ENCODE measurements at places on chromosomes 2 and 18. TPM values are rescaled to one million over a fixed set of nuclear protein-coding genes. Genes with fewer than 3 reads are reported as not detected.

Gene VWC2L
- under 0.01 TPM for total RNA-seq

Gene TAF1B
- 23.5 TPM for total RNA-seq

Gene SPATA3
- total RNA-seq, result not detected

Gene LCT
- not detected for total RNA-seq

Gene PLCL1
- total RNA-seq, result 18.6 TPM

Gene FBLN7
- 8.0 TPM for total RNA-seq

All from aortic smooth muscle cell (primary cell).